ENCODE measurements at places on chromosomes 1 and 21.

DNA sequence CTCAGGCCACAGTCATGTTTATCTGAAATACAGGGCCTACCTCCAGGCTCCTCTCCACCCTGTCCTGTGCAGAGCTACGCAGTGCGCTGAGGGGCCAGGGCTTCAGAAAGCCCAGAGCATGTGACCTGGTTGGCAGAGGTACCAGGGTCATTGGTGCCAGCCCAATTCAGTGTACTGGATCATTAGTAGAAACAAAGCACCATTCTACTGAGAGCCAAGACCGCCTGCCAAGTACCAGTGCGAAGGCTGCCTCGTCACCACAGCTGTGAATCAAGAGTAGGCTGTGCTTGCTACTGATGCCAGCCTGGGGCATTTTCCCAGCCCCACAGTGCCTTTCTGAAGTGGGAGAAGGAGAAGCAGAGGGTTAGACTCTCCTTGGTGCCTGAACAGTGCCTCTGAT is 59.8 kb downstream of the CAPN9 start:
- DNase-seq, result peak; percentile 74

GRCh38 chr1:199756066-199756465 is 271.4 kb upstream of the NR5A2 start:
- no peak for DNase-seq

DNA sequence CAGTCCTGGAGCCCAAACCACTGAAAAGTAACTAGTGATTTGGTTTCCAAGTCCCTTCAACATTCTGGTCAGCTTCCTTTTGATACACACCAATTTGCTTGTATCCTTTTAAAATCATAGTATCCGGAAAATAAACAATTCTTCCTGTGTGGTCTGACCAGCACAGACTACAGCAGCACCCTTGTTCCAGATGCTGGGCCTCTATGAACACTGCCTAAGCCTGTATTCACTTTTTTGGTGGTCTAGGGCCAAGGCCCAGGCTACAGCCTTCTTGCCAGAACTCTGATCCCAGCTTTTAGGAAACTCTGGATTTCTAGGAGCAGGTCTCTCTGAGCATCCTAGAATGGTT is 801 bp upstream of the DDAH1 start:
- DNase-seq, result peak; percentile 31

DNA sequence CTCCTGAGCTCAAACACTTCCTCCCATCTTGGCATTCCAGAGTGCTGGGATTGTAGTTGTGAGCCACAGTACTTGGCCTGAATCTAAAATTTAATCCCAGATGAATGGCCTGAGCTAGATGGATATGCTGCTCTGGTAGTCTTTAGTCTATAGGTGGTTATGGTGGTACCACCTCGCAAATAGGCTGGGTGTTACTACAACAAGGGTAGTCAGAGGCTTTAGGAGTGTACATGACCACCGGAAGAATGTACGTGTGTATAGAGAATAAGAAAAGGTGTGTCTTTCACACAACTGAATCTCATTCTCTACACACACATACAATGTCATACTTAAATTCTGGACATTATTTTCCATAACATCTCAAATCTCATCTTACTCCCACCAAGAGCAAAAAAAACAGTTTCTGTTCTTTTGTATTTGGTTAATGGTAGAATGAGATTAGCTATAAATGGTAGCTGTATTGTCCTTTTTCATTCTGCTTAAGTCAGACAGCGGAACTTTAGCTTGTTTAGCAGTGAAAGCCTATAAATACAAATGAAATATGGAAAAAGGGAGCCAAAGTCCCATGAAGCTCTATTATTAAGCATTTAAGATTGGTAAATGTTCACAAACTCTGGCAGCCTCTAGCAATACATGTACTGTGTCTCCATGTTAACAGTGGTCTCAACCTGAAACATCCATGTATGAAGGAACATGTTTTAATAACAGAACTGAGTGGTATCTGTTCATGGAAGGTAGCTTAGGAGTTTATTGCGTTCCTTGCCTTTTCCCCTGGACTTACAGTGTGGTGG is 16.2 kb downstream of the CAP1 start:
- no peak for DNase-seq

- DNase-seq, result peak; percentile 53
These were observed 918 bp upstream of the RASAL2 start for GRCh38 chr1:178092878-178093493.

DNA sequence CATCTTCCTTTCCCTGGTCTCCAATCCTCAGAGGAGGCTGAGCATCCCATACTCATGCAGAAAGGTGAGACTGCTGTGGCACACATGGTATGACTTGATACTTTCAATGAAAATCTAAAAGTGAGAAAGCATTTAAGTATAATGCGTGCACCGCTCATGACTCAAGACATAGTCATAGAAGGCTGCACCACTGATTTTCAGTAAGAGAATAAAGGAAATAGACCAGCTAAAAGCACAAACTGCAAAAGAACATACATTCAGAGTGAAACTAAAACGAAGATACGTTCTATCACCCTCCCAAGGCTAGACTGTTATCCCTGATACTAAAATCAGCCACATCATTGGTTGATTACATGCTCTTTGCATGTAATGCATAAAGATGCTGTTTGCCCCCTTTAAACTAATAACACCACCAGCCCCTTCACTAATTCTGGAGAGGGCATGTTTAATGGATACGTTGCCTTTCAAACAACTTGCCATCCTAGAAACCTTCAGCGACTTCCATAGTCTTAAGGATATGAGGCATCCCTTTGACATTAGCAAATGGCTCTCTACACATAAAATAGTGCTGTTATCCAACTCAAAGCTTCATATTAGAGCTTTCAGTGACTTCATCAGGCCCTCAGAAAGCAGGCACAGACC is 2.1 kb downstream of the PLD5 start:
- DNase-seq, result no peak

DNA sequence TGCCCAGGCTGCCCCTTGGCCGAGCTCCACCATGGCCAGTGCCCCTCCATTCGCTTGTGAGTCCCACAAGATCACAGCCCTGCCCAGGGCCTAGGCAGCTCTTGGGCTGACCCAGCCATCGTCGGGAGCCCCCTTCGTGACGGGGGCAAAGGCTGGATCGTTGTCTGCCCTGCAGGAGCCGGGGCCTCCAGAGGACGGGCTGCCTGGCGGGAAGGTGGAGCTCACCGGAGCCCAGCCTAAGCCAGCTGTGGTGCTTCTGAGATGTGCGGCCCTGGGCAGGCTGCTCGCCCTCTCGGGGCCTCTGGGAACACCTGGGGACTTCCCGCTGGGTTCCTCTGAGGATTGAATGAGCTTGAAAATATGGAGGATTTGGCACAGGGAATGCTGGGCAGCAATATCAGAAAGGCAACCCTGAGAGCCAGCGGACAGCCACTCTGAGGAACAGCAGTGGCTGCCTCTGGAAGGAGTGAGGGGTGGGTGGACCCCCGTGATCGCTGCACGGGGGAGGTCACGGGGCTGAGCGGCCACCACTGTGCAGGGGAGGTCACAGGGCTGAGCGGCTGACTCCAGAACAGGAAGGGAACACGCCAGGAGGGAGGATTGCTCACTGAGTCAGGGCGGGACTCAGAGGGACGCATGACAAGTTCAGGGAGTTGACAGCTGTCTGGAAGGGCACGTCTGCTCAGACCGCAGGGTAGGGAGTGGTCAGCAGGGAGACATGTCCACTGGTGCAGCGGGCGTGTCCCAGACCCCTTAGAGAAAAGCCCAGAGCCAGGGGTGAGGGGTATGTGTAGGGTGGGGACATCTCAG is 19.3 kb downstream of the TP73 start:
- peak; percentile 21 for DNase-seq

DNA sequence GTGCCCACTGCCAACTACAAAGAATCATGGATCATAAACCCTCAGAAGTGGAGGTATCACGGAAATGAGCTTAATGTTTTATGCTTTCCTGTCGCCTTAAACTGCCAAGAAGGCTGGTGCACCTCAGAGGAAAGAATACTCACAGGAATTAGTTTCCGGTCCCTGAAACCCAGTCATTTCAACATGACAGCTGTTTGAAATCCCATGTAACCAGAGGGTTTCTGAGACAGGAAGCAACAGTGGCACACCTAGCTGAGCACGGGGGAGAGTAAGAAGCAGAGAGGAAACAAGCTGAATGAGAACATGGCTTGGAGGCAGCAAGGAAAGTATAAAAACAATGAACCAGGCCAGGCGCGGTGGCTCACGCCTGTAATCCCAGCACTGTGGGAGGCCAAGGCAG is 3.9 kb downstream of the JAK1 start:
- no peak for DNase-seq

DNA sequence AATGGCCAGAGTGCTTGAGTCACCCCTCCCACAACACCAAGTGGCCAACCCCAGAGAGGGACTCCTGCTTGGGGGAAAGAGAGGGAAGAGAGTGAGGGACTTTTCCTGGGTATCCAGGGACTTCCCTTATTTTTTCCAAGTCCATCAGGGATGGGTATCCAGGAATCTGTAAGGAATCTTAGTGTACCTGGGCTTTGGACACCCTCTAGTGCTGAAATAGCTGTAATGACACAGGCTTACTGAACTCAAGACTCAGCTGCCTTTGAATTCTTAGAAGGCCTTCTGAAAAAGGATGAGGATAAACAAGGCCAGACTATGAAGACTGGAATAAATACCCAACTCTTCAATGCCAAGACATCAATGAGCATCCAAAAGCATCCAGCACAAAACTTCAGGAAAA is 12.0 kb downstream of the TSHB start:
- no peak for DNase-seq

DNA sequence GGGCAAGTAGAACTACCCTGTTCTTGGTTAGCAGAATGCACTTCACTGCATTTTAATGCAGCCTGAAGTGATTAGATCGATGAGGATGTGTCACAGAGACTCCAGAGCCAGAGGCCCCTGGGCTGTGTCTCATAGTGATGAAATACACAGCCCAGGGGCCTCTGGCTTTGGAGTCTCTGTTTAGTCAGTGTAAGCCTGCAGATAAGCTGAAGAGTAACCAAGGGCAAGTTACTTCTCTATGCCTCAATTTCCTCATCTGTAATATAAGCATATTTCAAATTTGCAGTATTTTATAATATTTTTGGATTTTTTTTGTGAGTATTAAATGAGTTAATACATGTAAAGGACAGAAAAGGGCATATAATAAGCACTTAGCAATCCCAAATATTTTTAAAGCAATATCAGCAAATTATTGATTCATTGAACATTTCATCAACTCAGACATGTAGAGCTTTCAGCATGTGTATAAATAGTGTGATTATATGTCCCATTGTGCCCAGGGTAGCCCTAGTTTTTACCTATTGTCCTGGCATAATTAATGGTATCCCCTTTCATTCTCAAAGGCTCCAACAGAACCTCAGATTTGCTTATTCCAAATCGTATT is 23.6 kb upstream of the APOBEC4 start:
- DNase-seq, result no peak

- no peak for DNase-seq
These were observed 138.6 kb upstream of the FGGY start for GRCh38 chr1:59158321-59158720.

GRCh38 chr1:17236779-17237560 is 11.9 kb upstream of the PADI3 start:
- DNase-seq, result peak; percentile 81

DNA sequence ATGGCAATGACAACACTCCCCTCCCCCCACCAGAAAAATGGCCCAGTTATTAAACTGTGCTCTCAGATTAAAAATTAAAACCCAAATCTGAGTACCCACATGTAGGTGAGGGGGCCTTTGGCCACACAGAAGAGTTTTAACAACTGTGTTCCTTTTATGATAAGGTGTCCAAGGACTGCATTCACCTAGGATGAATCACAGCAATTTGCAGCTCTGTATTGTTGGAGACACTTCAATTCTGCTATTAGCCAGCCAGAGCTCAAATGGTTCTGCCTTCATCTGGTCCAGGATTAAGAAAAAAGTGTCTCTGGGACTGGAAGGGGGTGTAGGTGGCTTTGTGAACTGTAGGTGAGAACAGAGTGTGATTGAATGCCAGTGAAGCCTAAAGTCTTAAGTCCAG is 43.3 kb upstream of the DIRAS3 start:
- DNase-seq, result no peak

DNA sequence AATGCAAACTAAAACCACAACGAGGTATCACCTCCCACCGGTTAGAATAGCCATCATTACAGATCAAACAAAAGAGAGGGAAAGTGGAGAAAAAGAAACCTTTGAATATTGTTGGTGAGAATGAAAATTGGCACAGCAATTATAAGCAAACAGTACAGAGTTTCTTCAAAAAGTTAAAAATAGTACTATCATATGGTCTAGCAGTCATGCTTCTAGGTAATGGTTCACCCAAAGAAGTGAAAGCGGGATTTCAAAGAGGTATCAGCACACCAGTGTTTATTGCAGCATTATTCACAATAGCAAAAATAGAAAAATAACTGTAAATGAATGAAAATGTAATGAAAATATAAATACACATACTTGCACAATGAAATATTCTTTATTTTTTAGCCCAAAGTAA is 8.2 kb downstream of the OR2T10 start:
- no peak for DNase-seq

GRCh38 chr1:204076891-204077290 is 4.0 kb downstream of the SOX13 start:
- no peak for DNase-seq

- DNase-seq, result no peak
These were observed 20.3 kb downstream of the TSPAN2 start for GRCh38 chr1:115068826-115069585.

DNA sequence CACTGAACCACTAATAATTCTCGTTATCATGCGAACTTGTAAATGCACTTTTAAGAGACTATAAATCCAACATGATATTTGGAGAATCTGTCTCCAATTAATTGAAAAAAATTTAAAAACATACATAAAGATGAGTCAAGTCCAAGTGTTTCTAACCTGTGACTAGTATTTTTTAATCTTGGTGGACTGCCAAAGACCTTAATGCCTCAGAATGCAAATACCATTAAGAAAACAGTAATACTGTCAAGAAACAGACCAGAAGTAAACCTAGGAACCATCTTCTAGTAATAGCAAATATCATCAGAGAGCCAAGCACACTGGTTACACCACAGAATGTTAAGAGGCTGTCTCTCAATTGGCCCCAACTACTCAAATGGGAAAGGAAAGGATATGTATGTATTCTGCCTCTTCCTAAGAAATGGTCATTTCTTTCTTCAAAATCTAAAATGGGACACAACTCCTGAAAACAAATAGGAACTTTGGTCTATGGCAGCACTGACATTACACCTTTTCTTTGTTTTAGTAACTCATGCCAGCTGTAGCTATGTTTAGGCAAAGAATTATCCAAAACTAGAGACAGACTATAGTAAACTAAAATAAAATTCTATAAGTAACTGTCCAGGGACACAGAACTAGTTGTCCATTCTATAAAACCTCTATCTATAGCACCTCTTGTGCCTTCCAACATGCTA is 15.8 kb downstream of the SCYL3 start:
- DNase-seq, result no peak

DNA sequence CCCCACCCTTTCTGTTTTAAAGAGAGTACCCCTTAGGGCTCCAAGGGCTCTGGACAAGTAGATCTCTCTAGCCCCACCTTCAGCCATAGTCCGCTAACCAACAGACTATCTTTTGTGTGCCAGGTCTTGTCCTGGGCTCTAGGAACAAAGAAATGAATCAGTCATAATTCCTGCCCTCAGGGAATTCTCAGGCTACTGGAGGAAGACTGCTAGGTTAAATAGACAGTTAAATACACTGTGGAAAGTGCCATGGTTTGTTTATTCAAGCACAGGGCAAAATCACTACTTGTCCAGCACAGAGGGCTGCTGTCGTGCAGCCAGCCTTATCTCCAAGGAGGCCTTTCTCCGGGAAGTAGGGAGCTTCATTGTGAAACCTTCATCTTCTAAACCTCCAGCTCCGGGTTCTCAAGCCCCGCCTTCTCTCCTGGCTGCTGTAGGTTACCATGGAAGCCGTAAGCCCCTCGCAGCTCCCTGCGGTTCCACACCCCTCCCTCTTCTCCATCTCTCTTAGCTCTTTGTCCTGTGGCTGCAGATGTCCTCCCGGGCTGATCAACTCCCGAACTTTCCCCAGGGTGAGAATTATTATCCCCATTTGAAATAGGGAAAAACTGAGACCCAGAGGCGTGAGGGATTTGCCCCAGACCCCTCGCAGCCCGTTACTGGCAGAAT is 29.8 kb downstream of the SHISAL2A start:
- no peak for DNase-seq
